ENCODE measurements at places on chromosomes 1 and 21.

GRCh38 chr1:21175324-21175669, 1.4 kb downstream of the EIF4G3 start:
- no peak for DNase-seq

- DNase-seq: no peak
Observed at GRCh38 chr1:114428083-114428754, 82.8 kb downstream of the TRIM33 start.

DNA sequence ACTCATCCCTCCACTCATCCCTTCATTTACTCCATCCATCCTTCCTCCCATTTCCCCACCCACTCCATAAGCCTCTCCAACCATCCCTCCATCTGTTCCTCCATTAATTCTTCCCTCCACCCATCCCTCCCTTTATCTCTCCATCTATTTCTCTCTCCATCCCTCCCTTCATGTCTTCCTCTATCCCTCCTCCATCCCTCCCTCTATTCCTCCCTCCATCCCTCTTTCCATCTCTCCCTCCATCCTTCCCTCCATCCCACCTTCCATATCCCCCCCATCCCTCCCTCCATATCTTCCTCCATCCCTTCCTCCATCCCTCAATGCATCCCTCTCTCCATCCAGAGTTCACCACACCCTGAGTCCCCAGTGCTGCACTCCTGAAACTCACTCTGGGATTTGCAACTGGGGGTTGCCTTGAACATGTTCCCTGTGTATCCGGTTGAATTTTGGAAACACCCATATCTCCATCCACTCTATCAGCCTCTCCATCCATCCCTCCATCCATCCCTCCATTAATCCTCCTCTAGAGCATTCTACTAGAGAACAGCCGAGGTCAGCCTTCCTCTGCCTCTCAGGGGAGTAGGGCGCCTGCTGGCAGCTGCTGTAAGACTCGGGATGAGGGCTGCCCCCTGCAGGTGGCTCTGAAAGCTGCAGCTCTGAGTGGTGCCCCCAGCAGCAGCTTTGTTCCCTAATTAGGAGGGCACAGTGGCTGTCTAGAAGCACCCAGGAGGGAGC, 39.4 kb downstream of the ABCG1 start:
- peak; percentile 41 for DNase-seq

DNA sequence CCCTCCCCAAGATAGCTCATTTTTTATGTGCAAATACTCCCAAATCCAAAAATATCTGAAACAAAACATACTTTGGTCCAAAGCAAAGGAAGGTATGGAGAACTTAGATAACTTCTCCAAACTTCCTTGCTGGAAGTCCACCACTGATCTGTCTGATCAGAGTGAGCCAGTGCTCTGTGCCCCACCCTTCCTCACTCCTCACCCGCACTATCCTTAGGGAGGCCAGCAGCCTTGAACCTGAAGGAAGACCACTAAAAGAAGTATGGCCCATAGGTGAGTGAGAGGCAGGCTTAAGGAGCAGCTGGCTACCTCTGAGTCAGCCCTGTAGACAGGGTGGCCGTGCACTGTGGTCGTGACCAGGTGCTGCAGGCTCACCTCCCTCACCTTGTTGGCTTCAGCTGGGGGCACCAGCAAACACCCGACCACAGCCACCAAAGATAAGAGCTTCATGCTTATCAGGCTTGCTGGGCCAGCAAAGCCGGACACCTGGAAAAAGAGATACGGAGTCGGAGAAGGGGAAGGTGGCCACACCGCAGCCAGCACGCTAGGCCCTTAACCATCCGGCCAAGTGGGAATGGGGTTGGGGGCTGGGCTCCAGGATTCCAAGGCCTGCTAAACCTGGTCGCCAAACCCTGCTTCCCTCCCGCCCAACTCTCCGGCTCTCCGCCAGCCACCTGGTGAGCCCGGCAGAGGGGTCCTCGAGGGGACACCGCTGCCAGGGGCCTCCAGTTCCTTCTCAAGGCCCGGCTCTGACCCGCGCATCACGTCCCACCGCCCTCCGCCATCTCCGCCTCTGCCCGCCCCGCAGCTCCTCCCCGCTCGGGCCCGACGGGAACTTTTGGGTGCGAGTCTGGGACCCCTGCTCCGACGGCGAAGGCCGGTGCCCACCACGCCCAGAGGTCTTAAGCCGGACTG, 543 bp downstream of the TMEM9 start:
- no peak for DNase-seq

GRCh38 chr1:114671939-114672275, 2.1 kb upstream of the DENND2C start:
- DNase-seq: no peak

DNA sequence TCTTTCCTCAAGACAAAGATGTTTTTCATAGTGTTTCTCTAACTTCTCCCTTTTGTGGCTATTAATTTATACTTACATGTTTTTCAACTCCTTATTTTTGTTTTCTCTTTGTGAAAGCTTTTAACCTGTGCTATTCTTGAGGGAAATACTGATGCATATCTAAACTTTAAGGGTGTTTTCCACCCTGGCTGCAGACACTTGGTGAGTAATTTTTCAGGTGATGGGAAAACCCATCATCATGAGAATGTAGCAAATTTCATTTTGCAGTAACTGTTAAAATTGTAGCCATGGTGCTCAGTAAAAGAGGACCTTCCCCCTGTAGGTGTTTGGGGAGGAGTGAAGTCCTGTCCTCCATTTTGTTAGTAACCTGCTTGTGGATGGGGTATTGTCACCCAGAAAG, 124.2 kb downstream of the LIPI start:
- DNase-seq: no peak

DNA sequence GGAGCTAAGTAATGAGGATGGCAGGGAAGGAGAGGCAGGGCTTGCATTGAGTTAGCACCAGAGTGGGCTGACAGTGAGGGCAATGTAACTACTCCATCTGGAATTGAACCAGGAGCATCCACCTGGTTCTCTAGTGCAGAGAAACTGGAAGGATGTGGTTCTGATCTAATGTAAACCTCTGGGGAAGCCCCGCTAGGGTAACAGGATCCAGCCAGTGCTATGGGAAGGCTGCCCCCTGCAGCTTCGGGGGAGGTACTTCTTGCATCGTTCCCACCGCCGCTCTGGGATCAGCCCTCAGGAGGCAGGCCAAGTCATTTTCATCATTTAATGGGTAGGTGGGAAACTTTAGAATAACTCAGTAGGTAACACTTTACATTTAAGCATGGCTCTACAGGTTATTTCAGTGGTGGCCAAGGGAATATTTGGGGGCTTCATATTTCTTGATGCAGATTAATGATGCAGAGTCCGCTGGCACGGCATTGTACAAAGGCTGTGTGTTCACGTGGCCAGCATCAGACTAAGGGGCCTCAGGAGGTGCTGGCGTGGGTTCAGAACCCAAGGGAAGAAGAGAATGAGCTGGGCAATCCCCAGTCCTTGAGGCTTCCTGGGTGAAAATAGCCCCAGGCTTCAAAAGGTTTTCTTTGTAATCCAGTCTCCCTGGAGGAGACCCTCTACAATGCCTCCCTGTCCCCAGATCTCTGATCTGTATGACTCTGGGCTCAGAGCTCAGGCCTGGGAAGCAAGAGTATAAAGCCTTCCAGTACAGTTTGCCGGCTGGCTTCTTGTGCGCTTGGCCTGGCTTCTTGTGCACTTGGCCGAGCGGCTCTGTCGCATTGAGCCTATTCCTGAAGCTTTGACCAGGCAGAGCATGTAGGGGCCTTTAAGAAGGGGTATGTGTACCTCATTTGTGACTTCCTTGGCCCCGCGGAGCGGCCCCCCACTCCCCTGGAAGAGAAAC, 26.4 kb upstream of the KAZN start:
- no peak for DNase-seq

DNA sequence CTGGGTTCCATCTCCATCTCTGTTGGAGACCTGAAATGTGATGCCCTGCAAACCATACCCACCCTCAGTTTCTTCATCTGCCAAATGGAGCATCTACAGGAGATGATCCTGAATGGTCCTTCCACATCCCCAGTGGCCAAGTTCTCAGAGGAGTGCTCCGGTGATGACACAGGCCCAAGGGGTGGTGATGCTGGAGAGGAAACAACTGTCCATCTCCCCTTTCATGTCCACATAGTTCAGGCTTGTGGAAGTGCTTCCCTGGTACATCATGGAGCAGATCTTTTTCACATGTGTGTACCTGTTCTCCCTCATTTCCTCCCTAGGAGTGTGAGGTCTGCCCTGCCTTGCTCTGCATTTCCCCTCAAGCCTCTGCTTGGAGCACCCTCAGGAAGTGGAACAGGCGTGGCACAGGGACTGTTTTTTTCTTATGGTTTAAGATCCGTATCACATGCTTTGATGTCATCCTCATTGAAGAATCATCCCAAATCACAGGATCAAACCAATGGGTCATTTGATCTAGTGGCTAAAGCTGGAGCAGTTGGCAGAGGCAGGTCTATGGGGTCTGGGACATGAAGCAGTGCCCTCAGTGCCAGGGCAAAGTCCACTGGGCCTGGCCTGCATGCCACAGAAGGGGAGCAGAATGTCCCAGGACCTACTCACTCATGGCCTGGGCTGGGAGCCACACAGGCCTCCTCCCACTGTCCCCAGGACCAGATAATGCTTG, 8.2 kb upstream of the TRIM63 start:
- no peak for DNase-seq

DNA sequence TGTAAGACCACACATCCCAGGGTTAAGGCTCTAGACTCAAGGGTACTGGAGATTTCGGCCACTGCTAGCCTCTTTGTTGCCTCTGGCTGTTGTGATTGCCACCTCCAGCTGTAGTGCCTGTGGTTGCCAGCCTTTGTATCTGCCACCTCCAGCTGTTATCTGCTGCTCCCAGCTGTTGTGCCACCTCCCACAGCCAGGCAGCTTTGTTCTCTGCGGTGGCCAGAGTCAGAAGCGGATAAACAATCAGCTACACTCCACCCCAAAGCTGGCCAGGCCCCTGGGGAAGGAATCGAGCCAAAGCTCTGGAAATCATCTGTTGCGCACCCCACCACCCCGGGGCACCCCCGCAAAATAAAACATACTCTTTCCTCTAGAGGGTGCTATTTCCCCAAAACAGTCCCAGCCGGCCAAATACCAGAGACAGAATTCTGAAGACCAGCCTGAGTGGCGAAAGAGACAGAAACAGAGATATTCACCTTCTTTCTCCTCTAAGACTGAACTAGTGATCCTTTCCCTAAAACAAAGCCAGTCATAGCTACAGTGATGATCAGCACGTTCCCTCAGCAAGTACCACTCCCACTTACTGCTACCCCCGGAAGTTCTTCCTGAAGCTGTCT, 14.8 kb upstream of the PIGM start:
- DNase-seq: peak; percentile 85

Data from caudate nucleus (tissue), 63 donors.